ENCODE measurements at places on chromosomes 7 and 10.

DNA sequence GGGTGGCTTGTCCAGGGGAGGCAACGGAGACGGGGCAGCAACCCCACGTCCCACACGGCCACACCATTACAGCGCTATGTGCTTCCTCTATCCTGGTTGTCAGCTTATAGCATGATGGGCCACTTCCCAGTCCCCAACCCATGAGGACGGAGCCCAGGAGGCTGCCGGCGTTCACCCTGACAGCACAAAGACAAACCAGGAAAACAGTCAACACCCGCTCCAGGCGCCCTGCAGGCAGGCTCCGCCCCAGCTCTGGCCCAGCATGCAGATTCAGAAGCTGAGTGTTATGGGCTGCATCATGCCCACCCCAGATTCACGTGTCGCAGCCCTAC lies 14.8 kb downstream of the WDR86 start:
- no peak for DNase-seq

GRCh38 chr7:20347680-20348079 lies 17.0 kb downstream of the ITGB8 start:
- DNase-seq, result no peak

- no peak for DNase-seq
Measured at GRCh38 chr10:60434418-60435046, 44.9 kb upstream of the ANK3 start.

DNA sequence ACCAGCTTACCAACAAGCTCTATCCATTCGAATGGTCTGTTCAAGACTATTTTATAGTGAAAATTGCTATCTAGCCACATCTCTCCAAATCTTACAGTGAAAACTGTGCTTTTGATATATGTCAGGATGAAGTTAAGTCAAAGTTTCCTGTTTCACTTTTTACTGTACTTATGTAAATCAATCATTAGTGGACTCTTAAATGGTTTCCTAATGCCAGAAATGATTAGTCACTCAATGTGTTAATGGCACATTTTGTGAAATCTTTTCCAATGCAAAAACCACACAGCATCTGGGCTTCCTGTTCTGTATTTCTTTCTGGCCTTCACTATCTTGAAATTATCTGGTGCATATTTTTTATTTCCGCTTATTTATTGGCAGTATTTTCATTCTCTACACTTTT lies 87.3 kb upstream of the STEAP1B start:
- DNase-seq, result no peak

GRCh38 chr7:132105096-132105495 lies 471.2 kb downstream of the PLXNA4 start:
- DNase-seq, result no peak

DNA sequence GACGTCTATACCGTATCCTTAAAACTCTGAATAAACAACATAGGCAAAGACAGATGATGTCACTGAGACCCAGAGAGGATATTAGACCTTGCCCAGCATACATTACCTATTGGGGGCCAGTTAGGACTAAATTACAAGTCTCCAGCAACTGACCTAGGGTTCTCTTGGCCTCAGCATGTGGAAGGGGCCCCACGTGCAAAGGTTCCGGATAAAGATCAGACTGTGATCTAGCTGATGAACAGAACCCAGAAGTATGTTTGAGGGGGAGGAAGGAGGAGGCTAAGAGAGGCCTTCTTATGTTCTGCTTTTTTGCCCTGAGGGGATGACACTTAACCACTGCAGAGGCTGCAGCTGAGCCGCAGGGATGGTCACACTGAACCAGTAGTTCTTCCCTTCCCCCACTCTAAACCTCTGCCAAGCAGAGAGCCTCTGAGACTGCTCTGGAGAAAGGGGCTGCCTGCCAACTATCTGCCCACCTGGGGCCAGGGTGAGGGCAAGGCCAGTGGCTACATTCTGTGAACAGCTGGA lies 24.0 kb upstream of the KMT2C start:
- peak; percentile 72 for DNase-seq

DNA sequence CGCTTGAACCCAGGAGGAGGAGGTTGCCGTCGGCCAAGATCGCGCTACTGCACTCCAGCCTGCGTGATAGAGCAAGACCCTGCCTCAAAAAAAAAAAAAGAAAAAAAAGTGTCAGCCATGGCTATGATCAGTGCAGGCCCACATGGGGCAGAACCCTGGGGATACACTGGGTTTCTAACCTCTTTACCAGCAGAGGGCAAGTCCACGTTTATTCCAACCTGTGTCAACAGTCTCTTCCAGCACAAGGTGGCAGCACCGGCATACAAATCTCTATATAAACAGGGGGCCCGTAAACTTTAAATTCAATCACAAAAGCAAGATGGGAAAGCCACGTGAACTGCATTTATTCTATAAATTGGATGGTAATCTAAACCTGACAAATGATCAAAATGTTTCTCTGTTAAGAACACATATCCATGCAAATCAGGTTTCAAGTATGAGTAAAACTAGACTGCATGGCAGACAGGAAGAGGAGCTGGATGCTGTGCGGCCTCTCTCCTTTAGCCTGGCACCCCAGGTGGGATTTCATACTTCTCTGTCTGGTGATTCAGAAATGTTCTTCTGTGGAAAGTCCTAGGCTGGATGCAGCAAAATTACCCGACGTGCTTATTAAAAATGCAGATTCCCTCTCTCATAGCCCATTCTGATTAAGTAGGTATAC lies 60.0 kb upstream of the STEAP1B start:
- DNase-seq, result peak; percentile 53

- DNase-seq, result no peak
Measured at GRCh38 chr10:12750526-12751201, 250.8 kb downstream of the CCDC3 start.

DNA sequence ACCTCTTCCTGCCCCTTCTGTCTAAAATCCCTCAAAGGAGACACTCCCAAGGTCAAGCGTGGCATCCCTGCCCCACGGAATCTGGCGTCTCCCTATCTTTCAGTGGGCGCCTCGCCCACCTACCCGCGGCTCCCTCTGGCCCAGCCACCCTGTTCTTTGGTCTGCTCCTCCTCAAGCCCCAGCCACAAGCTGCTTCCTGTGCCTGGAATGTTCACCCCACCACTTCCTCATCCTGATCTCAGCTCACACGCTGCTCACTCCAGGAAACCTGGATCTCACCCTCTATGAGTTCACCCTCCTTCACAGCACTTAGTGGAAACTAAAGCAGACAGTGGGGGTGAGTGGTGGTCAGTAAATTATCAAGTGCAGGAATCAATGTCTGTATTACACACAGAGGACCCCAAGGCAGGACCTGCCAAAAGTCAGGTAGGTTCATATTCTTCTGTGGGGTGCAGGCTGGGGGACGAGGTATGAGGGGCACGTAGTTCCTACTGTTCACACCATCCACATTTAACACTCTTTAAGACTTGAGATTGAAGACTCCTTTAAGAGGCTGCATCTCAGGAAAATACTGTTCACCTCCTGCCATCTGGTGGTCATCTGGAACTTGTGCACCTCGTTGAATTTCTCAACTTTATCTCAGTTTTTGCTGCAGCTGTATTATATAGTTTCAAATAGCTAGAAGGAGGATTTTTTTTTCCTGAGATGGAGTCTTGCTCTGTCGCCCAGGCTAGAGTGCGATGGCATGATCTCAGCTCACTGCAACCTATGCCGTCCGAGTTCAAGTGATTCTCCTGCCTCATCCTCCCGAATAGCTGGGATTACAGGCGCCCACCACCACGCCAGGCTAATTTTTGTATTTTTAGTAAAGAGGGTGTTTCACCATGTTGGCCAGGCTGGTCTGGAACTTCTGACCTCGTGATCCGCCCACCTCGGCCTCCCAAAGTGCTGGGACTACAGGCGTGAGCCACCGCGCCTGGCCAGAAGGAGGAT lies 166.6 kb downstream of the ARHGAP21 start:
- no peak for DNase-seq

DNA sequence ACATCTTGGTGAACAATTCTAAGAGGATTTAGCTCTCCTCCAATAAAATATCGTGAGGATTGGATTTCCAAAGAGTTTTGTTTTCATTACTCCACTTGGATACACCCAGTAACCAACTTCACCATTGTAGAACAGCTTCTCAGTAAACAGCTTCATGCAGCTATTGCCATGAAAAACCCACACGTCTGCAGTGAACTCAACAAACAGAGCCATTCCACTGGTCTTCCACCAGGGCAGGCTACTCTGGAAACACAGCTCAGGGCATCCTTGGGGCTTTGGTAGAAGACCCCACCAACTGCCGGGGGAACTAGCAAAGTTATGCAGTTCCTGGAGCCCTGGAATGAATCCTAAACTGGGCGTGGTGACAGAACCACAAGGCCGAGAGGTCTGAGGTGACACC lies 77.4 kb downstream of the CALN1 start:
- no peak for DNase-seq

- DNase-seq, result no peak
Measured at GRCh38 chr10:98307916-98308541, 40.0 kb upstream of the LOXL4 start.

DNA sequence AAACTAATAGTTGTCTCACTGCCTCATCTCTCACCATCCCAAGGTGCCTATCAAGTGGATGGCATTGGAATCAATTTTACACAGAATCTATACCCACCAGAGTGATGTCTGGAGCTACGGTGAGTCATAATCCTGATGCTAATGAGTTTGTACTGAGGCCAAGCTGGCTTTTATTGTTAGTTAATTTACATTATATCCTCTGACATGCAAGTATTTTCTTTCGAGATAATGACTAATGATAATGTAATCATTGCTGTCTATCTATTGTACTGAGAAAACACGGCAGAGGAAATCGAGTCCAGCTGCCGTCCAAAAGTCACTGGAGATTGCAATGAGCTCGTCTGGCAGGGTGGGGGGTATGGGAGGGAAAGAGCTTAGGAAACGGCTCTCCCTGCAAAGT lies 172.4 kb upstream of the LANCL2 start:
- no peak for DNase-seq

- DNase-seq, result no peak
Measured at GRCh38 chr7:46990761-46991160, 591.1 kb downstream of the TNS3 start.

GRCh38 chr7:157704365-157704764 lies 367.6 kb downstream of the DNAJB6 start:
- DNase-seq, result no peak

- no peak for DNase-seq
Measured at GRCh38 chr10:33234831-33235237, 99.6 kb downstream of the NRP1 start.

DNA sequence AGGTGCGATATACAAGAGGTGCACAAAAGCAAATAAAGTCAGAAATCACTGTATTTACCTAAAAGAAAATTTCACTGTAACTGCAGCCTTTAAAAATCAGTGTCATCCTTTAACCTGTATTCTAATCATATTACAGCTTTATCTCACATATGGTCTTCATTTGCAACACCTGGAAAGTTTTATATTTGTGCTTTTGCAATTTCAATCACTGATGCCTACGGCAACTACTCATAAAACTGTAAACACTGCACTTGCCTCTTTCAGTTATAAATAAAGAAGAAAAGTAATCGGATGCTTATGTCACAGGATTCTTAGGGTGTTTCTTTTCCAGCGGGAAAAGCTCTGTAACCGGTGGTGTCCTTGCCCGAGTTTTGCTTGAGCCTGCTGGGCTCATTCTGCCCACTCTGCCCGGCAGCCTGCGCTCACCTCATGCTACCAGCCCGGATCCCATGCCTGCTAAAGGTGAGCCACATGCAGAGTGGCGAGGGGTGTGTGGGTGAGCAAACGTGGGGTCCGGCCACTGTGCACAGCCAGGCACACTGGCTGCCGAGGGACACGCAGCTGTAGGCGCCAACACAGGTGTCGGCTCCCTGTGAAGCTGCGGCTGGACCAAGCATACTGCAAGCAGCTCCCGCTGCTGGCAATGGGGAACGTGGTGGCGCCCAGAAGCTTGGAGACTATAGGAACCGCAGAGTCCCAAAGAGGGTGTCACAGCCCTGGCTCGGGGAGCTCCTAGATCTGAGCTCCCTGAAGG lies 56.3 kb upstream of the ABCB5 start:
- DNase-seq, result no peak

DNA sequence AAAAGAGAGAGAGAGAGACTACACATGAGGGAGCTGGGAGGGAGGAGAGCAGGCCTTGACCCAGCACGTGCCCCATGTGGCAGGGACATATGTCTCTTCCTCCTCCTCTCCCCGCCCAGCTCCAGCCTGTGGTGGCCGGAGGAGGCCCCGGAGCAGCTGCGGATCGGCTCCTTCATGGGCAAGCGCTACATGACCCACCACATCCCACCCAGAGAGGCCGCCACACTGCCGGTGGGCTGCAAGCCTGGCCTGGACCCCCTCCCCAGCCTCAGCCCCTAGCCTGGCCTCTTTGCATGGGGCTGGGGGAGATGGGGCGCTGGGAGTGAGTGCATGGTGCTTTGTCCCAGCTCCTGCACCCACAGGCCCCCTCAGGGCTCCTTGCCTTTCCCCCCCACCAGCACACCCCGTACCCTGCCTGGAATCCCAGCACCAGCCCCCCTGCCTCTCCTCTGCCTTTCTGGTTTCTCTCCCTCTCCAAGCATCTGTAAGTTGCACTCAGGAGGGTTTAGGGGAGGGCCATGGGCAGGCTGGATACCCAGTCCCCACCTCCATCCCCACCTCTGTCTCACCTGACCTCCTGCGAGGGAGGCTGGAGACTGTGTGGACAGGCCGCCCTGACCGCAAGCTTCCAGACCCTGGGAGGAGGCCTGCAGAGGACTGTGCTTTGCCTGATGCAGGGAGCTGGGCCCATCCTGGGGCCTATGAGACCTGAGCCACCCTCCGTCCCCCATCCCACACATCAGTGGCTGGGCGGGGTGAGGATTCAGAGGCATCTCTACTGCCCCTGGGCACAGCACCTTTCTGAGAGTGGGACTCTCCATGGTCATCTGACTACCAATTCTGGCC lies 4.8 kb downstream of the UPK3B start:
- DNase-seq, result no peak

- DNase-seq, result no peak
Measured at GRCh38 chr7:33965183-33965744, 59.9 kb downstream of the BMPER start.

DNA sequence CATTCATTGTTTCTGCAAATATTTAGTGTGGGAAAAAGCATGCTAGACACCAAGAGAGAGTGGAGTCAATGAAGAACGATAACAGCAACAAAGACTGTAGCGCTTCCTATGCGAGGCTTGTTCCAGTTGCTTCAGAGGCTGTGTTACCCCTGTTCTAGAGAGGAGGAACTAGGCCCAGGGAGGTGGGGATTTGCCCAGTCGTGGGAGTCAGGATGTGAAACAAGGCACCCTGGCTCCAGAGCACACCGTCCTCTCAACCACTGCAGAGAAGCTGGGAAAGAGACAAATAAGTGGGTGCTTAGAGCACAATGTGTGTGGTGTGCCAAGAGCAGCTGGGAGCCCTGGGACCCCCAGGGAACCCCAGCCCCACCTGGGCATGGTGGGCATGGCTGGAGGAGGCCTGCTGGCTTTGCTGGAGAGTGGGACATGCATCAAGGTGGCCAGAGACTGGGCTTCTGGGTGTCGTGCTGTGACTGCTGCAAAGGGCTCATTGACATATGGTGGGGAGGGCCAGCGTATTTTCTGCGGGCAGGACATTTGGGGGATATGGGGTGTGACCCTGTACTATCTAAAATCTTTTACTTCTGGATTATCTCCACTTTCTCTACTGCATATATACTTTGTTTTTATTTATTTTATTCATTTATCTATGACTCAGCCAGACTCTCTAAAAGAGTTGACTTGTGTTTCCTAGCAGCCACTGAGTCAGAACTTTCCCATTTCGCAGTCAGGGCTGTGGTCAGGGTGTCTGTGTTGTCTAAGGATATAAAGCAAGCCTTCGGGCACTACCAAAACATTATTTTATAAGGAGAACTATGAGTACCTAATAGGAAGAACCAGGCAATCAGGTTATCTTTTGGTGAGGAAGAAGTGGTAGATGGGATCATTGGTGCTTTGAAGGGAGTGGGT lies 95.4 kb downstream of the TCF7L2 start:
- no peak for DNase-seq

GRCh38 chr10:129199826-129200225 lies 267.2 kb upstream of the MGMT start:
- DNase-seq, result no peak

- no peak for DNase-seq
Measured at GRCh38 chr10:128069351-128070051, 56.7 kb downstream of the MKI67 start.
